ENCODE measurements at places on chromosomes 12 and 14. TPM values are rescaled to one million over a fixed set of nuclear protein-coding genes. Genes with fewer than 3 reads are reported as not detected.

DNA sequence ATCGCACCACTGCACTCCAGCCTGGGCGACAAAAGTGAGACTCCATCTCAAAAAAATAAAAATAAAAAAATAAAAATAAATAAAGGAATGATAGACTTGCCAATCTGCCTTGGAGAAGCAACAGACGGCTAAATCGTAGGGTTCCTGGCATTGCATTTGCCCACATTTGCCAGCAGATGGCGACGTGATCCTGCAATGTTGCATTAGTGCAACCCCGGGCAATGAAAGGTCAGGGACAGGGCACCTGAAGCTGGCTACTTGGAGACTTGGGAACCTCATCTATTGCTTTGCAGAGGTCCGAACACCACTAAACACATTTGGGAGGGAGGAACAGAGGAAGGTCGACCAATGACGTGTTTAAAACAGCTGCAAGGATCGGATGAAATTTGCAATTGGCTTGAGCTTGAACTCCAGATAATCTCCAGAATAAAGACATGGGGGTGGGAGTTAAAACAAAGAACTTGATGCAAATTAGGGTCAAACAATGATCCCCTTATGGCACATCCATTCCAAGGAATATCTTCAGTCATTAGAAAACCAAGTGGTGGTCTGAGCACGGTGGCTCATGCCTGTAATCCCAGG lies 34.6 kb downstream of the SPRING1 start:
- peaks cover 4% of the 10 kb centered on the region for H3K4me1 ChIP-seq
- peak; percentile 74 for DNase-seq
- no peaks in the 10 kb centered on the region for H3K36me3 ChIP-seq
- no peak overlapping the region for H3K4me3 ChIP-seq
- peaks cover 8% of the 10 kb centered on the region for H3K27me3 ChIP-seq
- no peak overlapping the region for H3K27ac ChIP-seq

GRCh38 chr14:95101736-95102679 lies 55.3 kb downstream of the DICER1 start:
- no peak overlapping the region for H3K27ac ChIP-seq
- no peak for DNase-seq
- H3K36me3 ChIP-seq = peaks cover 35% of the 10 kb centered on the region
- H3K4me1 ChIP-seq = no peaks in the 10 kb centered on the region

GRCh38 chr14:91906374-91906773 lies 39.0 kb upstream of the TC2N start:
- no peaks in the 10 kb centered on the region for H3K36me3 ChIP-seq
- no peak overlapping the region for H3K4me3 ChIP-seq
- H3K27ac ChIP-seq = no peak overlapping the region
- H3K27me3 ChIP-seq = no peaks in the 10 kb centered on the region

DNA sequence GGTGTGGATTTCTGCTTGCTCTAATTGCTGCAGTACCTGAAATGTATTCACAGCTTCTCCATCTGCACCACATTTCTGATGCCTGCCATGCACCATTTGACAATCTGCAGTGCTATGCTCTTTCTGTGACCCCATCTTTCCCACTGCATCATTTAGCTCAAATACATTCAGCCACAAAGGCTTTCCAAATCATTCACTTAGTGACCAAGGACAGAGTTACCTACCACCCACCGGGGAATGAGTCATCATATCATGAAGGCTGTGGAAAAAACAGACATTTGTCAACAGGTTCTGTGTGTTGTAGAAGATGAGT lies 465.5 kb upstream of the ATP2B1 start:
- H3K36me3 ChIP-seq = no peaks in the 10 kb centered on the region
- H3K27ac ChIP-seq = no peak overlapping the region
- no peak for DNase-seq
- no peaks in the 10 kb centered on the region for H3K4me1 ChIP-seq

Gene SLC24A4
- not detected for total RNA-seq

Data from cardiac muscle cell (in vitro differentiated cells and primary cell).